Fibroblast of skin of scalp (primary cell): ENCODE measurements at places on chromosomes 1 and 21.

DNA sequence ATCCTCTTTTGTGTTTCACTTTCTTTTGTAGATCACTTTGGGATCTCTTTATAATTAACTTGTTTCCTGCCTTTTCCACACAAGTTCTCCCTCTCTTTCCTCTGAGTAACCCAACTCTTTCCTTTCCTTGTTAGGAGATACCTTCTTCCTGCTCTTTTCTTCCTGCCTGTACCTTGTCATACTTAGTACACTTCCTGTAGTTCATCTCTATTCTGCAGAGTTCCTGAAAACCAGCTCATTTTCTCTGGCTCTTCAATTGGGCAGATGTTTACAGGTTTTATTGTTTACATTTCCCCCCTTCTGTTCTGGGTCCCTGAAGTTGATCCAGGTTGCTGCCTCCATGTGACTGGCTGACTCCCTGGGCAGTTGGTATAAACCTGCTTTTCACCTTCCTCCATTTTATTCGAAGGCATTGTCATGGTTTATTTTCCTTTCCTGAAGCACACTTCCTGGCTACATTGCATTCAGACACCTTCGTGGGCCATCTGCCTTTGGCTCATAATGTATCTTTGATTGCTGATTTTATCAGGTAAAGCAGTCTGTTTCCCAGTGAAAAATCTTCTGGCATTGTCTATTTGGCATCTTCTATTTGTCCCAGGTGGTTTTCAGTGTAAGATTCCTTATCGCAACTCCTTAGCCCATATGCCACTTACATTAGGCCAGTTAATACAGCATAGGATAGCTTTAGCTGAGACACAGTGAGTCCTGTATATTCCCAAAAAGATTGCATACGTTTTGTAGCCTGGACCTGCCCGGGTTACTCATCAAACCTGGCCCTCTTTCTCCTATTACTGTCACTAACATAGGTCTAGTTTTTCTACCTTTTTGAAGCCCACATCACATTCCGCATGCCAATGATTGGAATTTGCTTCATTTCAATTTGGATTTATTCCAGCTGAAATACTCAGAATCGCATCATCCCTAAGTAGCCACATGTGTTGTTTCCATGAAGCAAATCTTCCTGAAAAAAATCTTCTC lies 15.4 kb downstream of the CTH start:
- DNase-seq: no peak

- DNase-seq: peak; percentile 75
These were observed 6.3 kb upstream of the SGIP1 start for GRCh38 chr1:66527686-66528085.

- peak; percentile 98 for DNase-seq
These were observed at the start of gene ZBTB21 for GRCh38 chr21:42009831-42010506. Gene ZBTB21, minus strand, starts transcription at chr21:42010360. Its CDS starts 16,265 bp downstream, at chr21:41994095.

DNA sequence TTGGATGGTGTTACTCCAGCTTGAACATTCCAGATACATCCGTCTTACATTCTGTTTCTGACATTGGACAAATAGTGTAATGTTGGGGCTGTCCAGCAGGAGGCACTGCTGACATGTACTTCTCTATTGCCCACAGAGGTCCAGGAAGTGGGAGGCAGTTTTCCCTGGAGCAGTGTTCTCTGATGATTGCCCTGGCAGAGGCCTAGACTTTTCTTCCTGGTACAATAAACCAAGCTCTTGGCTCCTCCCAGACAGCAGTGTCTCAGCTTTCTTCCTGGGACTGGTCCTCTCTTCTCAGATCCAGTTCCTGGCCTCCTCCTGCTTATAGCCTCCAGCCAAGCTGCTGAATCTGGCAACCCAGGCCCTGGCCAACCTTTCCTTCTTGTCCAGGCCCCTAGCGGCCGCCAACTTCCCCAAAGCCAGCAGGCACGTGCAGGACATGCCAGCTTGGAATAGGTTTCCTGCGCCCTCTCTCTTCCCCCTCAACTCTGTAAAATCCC lies 14.9 kb upstream of the IFNLR1 start:
- peak; percentile 85 for DNase-seq

DNA sequence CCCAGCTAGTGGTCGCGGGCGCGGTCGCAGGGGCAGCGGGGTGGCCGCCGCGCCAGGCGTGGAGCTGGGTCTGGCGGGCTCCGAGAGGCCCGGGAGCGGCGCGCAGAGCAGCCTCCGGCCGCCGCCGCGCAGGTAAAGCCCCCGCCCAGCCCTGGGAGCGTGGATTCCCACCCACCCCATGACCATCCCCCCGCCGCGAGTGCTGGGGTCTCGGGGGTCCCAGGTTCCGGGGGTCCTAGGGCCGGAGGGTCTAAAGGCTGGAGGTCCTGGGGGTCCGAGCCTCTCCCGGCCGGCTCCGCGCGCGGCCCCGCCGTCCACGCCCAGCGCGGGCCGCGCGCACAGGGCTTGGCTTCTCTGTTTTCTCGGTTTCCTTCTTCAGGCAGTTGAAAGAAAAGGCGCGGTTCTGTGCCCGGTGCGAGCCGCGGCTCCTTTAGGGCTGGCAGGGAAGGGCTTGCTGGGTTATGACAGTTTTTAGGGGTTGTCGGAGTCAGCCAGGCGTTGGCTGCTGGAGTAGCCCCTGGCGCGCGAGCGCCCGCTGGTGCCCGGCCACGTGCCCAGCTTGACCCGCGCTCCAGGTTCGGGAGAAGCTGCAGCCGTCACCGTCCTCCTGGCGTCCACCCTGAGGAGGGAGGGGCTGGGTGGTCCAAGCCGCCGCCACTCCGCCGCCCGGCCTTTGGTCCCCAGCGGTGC lies 359 bp downstream of the LRRC3 start:
- peak; percentile 32 for DNase-seq

DNA sequence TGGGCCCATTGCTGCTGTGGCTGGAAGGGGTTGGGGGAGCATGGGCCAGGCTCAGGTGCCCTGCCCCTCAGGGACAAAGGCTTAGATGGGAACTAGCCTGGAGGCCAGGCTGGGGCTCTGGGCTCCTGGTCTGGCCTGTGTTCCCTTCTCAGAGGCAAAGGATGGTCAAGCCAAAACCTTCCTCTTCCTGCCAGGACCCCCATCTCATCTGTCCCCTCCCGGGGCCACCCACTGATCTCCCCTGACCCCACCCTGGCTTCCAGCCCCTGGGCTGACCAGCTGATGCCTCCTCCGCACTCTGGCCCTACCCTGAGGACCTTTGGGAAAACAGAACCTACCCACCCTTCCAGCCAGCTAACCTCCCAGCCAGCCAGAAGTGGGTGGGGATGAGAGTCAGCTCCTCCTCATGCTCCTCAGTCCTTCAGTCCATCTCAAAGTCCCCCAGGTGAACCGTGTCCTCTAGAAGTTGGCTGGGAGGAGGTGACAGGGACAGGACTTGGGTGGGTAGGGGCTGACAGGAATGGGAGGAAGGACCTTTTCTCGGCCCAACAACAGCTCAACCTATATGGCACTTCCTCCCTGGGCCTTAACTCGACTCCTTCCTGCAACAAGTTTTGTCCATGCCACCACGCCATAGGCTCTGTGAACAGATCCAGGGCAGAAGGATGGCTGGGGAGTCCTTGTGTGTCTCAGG lies 7.5 kb downstream of the PEAR1 start:
- DNase-seq: no peak

DNA sequence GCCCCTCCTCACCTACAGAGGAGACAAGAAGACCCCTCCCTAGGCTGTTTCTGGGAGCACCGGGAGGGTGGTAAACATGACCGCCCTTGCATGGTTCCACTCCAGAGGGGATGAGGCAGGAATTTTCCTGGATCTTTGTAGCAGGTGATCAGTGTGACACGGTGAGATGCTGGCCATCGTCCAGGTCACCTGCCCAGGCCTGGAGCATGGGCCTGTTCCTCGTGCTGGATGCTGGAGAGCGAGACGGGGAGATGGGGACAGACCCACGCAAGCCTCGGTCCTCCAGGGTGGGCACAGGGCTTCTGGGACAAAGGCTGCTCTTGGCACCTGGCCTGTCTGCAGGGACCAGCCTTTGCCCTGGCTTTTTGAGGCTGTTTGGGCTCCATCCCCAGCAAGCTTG lies 46.2 kb downstream of the DMRTB1 start:
- no peak for DNase-seq

DNA sequence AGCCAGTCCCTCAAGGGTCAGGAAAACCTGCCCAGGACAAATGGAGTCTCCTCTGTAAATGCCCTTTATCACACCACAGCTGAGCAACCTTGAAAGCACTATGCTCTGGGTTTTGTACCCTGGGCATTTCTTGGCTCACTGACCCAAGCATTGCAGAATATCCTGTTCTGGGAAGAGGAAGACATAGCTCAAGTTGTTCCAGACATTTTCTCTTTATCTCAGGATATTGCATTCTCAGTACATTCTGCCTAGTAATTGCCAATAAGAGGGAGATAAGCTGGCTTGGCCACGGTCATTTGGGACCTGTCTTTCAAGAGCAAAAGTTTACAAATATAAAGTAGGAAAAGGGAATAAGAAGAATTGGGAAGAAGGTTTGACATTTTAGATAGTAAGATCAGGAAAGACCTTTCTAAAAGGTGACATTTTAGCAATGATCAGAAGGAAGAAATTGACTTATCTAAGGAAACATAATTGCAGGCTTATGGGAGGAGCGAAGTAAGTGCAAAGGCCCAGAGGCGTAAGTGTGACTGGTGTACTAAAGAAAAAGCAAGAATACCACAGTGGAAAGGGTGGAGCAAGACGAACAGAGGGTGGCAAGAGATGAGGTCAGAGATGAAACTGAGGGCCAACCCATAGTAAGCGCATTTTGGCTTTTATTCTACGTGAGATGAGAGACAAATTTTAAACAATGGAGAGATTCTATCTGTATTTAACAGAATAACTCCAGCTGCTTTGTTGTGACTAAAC lies 394.0 kb upstream of the CXADR start:
- no peak for DNase-seq

DNA sequence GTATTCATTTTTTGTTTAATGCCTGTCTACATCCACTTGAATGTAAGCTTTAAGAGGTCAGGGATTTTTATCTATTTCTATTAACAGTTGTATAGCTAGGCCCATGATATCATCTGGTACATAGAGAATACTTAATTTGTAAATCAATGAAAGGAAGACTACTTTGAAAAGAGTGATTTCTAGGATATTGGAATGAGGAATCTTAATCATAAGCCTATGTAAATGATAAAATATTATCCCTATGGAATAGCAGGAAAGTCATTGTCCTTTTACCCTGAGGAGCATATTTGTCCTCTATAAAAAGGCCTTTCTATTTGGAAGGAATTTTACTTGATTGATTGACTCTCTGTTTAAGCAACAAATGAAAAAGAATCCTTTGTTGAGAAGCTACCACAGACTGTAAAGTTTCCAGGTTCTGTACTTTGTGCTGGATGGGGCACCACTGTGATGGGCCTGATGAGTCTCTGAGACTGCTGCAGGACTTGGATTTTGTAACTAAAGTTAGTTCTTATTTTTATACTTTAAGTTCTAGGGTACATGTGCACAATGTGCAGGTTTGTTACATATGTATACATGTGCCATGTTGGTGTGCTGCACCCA lies 53.8 kb downstream of the MAST2 start:
- no peak for DNase-seq

GRCh38 chr1:38834937-38835827 lies 24.4 kb downstream of the RRAGC start:
- peak; percentile 80 for DNase-seq

DNA sequence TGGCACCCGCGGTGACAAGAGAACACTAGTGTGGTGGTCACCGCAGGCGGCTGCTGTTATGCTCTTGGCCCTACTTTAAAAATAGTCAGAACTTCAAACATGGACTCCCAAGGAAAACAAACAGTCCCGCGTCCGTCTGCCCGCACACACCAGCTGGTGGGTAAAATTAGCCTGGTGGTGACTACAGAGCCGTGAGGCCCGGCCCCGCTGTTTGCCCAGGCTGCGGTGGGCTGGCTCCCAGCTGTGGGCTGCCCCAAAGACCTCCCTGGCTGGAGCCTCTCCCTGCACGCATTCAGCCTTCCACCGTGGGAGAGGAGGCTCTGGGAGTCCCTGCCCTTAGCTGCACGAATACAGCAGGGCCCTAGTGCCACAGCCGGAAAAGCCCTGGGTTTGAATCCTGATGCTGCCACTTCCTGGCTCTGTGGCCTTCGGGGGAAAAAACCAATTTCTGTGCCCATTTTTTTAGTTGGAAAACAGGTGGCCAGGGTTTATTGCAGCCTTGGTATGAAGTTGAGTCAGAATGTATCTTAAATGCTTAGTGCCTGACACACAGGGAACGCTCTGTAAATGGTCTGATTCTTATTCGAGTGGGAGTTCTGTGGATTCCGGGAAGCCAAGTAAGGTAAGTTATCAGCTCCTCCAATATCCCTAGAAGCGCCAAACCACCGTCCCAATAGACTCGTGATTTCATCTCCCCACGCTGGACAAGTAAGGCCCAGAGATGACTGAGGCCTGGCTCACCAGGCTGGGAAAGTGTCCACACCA lies 58.2 kb downstream of the ALPL start:
- DNase-seq: peak; percentile 68

DNA sequence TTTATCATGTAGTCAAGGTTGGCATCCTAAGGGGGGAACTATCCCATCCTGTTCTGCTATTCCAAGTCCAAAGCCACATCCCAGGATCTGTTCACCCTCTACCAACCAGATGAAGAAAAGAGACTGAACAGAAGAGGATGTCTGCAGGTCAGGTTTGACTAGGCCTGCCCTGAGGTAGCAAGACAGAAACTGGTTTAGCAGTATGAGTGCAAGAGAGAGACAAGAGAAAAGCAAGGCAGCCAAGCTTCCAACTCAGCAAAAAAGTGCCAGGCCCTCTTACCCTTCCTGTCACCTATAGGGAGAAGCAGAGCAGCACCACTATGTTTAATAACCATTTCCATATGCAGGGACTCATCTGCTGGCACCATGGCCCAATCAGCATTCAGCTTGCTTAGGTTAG lies 320.8 kb upstream of the DUSP10 start:
- no peak for DNase-seq

- no peak for DNase-seq
These were observed 22.9 kb upstream of the ZNF326 start for GRCh38 chr1:89972024-89972423.

- DNase-seq: peak; percentile 39
These were observed 81.4 kb downstream of the RUNX1 start for GRCh38 chr21:34967509-34968289.

GRCh38 chr1:3387401-3387800 lies 67.1 kb upstream of the ARHGEF16 start:
- DNase-seq: no peak

DNA sequence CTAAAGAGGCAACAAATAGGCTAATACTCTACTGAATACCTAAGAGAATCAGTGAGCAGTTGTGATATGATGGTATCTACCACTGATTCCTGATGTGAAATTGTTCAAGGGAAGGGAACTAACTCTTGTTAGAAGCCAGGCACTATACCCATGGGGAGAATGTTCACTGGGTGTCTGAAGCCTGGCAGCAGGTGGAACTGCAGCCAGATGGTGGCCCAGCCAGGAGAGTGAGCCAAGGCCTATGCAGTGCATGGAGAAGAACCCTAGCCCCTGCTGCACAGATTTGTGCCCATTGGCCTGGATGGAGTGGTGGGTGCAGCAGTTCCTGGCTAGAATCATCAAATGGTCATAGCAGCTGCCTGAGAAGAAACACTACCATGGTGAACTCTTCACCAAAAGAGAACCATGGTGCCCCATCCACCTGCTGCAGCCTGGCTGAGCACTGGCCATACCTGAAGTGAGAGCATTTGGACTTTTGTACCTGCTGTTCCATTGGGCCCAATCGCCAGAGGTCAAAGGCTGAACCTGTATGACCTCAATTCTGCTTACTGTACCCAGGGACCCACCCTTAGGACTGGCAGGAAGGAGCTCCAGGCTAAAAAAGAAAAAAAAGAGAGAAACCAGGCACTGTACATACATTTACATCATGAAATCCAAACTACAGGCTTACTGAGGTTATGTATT lies 118.8 kb upstream of the IVNS1ABP start:
- no peak for DNase-seq
